ENCODE measurements at places on chromosomes 7 and 10. TPM values are rescaled to one million over a fixed set of nuclear protein-coding genes. Genes with fewer than 3 reads are reported as not detected.

FAM25C gene
- polyA plus RNA-seq = not detected

PON3 gene
- 7.3 TPM for polyA plus RNA-seq

OPN1SW gene
- 2.3 TPM for polyA plus RNA-seq

- DNase-seq = no peak
Measured at GRCh38 chr10:11322698-11323097, 288.8 kb downstream of the USP6NL start.

GRCh38 chr7:66807736-66808135 lies 67.2 kb downstream of the RABGEF1 start:
- DNase-seq = no peak

DNA sequence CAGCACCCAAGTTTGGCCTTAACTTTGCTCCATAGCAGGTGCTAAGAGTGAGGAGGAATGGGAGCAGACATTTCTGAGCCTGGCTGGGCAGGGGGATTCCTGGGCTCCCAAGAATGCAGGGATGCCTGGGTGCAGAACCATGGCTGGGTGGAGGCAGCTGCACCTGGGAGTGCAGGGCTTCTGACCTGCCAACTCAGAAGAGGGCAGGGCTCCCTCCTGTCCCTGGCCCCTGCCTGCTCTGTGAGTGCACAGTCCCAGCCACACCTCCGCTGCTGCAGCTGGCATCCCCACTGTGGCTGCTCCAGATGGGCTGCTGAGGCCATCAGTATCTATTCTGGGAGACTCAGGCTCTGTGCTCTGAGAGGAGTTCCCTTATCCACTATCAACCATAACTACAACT lies 747.4 kb upstream of the VSTM2A start:
- no peak for DNase-seq

DNA sequence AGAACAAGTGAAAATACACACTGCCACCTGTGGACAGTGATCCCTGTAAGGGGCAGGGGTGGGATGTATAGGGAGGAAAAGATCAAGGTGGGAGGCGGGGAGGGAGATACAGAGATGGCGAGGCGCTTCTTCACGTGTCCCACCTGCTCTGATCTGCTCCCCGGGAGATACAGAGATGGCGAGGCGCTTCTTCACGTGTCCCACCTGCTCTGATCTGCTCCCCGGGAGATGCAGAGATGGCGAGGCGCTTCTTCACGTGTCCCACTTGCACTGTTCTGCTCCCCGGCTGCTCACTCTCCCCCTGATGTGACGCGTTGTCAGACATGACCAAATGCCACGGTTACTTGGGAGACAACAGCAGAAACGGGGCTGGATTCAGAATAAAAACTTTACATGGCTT lies 308.3 kb upstream of the SHH start:
- no peak for DNase-seq

DNA sequence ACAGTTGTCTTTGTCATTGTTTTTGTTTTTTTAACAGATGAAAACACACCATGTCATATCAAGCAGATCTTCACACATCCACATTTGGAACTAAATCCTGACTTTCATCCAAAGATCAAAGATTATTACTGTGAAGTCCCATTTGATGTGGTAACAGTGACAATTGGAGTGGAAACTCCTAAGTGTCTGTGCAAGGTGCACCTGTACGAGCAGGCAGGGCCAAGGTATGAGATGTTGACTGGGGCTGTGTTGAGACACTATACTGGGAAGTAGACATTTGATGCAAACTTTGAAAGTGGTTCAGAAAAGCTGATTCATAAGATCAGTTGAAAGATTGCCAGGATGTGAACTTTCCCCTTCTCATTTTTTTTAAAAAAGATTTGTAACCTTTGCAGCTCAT lies 152.3 kb downstream of the CPED1 start:
- DNase-seq = no peak

ADIRF gene
- polyA plus RNA-seq = 4.8 TPM

IRF5 gene
- 1.7 TPM for polyA plus RNA-seq

DNA sequence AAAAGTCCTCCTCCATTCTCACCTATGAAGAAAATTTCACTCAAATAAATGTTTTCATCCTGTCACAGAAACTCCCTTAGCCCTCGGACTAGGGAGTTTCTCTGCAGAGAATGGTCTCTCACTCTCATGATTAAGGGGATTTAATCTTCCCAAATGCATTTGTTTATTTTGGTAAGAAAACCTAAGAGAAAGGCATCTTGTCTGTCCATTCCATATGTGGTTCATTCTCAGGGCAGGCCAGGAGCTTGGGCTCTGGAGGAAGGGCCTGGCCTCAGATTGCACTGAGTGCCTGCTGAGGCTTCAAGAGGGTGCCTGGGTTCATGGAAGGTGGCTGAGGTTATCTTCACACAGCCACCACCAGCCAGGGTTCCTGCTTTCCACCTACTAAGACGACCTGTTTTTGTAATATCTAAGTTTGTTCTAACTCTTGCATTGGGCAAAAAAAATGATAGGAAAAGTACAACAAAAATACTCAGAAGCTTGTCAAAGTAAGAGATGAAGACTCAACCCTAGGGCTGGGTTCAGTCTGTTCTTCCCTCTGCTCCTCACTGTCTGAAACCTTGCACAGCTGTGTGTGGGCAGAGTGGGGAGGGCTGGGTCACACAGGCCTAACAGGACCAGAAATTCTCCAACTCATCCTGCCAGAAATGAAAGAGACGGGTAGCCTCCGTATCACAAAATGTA lies 186.7 kb downstream of the CXCL12 start:
- DNase-seq = no peak

CC2D2B gene
- 0.67 TPM for polyA plus RNA-seq

DNA sequence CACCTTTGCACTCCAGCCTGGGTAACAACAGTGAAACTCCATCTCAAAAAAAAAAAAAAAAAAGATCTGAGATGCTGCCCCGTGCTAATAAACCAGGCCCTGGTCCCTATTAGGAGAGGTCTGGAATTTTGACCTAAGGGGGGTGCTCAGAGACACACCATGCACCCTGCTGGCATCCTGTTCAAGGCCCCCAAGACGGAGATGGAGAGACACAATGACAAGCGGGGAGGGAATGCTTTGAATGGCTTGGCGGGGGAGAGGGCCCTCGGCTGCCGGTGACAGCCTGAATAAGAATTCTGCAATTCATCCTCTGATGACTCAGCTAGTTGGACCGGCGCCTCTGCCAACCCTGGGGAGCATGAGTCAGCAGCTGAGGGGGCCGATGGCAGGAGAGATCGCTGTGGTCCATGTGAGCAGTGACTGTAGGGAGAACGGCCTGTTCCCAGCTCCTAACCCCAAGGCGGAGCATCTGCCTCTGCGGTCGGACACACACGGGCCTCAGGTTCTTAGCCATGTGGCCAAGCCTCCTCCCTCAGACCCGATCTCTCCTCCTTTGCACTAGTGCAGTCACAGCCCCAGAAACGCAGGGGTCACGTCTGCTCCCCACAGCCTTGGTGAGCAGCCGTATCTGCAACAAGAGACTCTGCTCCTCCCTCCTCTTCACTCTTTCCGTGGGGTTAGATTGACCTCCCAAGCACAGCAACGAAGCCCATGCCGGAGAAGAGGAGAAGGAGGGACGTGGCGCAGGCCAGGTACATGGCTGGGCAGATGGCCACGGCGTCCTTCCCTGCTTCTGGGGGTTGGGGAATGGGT lies 14.9 kb downstream of the TRIM56 start:
- peak; percentile 86 for DNase-seq

ZPBP gene
- not detected for polyA plus RNA-seq

ZNF37A gene
- polyA plus RNA-seq = 10.8 TPM

DNA sequence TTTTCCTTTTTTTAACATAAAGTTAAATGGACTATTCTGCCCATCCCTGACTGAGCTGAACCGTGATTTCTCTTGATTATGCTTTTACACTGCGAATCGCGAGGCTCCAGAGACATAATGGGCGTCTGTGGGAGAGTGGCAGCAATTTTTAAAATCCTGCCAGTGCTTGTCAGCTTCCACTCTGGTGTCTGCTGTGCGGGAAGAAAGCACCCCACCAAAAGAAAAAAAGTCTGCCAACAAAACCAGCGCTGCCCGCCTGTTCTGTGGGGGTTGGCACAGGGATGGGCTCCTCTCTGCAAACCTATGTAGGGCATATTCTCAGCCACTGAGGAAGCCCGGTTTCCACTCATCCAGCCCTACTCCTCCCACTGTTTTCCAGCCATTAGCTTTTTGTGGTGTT lies 592.3 kb upstream of the GALNT17 start:
- DNase-seq = no peak

DNA sequence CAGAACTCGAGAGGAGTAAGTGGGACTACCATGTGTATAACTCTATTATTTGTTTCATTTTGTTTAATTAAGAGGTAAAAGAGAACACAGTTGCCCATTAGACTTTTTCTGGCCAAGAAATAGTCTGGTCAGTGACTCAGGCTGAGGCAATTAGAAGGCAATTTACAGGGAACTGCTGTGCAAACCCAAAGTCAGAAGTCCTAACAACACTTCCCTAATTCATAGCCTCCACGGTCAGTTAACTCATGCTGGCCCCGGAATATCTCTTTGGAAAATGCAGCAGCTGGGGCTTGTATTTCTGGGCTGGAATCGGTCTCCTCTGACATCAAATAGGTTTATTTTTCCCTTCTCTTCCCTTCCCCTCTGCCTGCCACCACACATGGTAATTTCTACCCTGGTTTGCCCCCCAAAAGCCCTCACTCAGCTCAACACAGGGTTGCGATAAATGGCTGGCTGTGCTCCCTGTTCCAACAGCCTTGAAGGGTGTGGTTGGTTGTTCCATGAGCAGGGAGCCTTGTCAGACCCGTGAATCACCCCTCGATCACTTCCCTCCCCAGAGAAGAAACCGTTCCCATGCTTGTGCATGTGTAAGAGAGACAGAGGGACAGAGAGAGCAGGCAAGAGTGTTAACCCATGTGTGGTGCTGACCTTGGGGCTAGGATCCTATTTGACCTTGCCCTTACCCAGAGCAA lies 5.3 kb downstream of the SH3PXD2A start:
- DNase-seq = no peak

DNA sequence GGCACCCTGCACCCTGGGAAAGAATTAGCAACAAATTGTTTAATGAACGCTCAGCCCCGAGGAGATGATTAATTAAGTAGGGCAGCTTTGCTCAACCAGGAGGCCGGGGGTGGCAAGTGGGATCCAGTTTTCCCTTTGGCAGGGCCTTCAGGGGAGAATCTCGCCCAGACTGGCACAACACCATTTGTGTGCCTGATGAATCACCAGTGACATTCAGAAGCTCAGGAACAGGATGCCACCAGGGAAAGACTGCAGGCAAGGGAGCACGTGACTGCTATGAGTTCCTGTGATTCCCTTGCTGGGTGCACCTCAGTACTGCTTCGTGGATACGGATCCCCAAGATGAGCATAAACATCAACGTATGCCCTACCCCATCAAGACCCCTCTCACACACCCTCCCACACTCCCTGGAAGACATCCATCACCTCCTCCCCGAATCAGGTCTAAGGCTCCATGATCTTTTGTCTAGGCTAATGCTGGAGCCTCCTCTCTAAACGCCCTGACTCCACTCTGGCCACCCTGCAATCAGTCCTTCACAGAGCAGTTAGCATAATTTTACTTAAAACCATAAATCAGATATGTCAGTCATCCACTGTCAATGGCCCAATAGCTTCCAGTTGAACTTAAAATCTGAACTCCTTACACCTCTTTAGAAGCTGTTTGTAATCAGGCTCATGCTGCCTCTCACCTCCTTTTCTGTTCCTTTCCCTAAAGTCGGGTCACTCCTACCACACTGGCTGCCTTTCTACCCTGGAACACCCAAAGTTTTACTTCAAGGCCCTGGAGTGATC lies 109.2 kb upstream of the AGK start:
- DNase-seq = no peak

- peak; percentile 61 for DNase-seq
Measured at GRCh38 chr10:29849126-29849833, 210.1 kb downstream of the JCAD start.

DNA sequence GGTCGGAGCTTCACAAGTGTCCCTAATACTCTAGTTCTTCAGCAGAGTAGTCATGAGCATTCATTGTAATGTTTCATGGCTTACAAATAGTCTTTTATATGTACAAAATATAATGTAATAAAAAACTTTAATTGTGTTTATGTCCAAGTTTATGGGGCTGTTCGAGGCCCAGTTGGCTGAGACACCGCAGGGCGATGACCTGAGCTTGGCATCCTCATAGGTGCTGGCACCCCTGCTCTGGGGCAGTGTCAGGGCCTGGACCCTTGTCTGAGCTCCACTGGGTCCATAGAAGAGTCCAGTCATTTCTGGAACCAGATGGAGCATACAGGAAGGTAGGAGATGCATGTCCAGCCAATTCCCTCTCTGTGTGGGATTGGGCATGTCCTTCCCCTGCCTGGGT lies 12.9 kb upstream of the ZMIZ1 start:
- no peak for DNase-seq

- no peak for DNase-seq
Measured at GRCh38 chr7:21092766-21093702, 306.3 kb upstream of the SP8 start.

GRCh38 chr7:111752022-111752582 lies 189.8 kb upstream of the IMMP2L start:
- no peak for DNase-seq

METTL2B gene
- 17.7 TPM for polyA plus RNA-seq

HABP2 gene
- polyA plus RNA-seq = 0.09 TPM

DNA sequence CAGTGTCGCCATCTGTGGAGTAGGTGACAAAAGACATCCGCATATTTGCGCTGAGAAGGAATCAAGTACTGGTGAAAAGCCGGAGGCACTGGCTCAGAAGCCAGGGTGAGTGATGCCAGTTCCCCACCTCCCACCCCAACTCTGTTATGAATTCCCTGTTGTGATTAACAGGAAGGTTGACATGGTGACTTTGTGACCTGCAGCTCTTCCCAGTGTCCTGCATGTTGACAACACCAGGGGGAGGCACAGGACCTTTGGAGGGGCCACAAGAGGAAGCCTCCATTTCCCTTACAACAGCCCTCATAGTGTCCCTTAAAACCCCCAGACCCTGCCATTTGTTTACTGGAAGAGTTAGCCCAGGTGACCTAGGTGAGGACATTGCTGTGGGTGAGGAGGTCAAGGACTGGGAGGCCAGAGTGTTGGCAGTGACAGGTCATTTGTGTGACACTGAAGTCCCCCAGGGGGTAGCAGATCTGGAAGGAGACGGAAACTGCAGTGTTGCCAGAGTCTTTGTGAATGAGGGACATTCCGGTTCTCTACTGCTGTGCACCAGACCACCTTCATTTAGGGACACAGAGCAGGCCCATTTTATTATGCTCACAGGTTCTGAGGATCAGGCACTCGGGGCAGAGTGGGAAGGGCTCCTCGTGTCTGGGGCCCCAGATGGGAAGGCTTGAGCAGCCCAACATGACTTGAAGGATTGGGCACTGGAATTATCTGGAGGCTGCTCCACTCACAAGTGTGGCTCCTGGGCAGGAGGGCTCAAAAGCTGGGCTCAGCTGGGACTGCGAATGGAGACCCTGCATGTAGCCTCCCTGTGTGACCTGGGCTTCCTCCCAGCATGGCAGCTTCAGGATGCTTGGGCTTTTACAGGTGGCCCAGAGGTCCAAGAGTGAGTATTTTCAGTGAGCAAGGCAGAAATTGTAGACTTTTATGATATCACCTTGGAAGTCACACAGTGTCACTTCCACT lies 13.0 kb upstream of the ANTXRL start:
- no peak for DNase-seq

GRCh38 chr10:98620503-98620902 lies 173.8 kb upstream of the HPS1 start:
- no peak for DNase-seq

All from muscle of back (tissue), 13 donors.